Memory B cell (primary cell): ENCODE measurements at places on chromosomes 6 and 20.

DNA sequence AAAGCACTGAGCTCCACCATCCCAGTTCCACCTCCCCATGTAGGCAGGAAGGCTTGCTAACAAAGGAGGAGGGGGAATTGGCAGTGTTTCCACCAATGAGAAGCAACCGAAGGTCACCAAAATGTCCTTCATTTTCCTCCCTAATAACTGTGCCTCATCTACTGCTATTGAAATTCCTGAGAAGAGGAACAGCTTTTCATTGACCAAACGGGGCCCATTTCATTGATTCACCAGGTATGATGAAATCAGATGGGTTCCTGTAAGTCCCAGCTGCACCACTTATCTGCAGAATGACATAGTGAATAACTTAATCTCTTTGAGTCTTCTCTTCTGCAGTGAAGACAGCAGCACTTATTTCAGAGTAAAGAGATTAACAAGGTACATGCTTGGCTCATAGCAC lies 17.3 kb downstream of the TREM1 start:
- no peak for DNase-seq

GRCh38 chr20:25237610-25238318 lies 10.1 kb upstream of the PYGB start:
- no peak for DNase-seq

DNA sequence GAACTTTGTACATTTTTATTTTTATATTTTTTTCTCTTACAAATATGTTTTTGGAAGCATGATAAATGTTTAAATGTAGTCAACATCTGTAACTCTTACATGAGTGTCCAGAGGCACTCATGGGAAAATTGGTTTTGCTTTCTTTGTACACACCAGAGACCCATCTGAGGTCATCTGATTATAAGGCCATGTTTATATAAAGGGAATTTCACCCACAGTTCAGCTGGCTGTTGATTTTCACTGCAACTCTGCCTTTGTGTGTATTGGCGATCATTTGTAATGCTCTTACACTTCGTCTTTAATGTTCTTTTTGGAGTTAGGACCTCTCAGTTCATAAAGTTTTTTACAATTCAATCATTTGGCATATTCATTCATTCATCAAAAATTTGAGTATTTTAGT lies 28.1 kb downstream of the RIOK1 start:
- no peak for DNase-seq

- no peak for DNase-seq
These were observed 4.3 kb downstream of the VAPB start for GRCh38 chr20:58393299-58393698.
